ENCODE measurements at places on chromosomes 1 and 21. TPM values are rescaled to one million over a fixed set of nuclear protein-coding genes. Genes with fewer than 3 reads are reported as not detected.

DNA sequence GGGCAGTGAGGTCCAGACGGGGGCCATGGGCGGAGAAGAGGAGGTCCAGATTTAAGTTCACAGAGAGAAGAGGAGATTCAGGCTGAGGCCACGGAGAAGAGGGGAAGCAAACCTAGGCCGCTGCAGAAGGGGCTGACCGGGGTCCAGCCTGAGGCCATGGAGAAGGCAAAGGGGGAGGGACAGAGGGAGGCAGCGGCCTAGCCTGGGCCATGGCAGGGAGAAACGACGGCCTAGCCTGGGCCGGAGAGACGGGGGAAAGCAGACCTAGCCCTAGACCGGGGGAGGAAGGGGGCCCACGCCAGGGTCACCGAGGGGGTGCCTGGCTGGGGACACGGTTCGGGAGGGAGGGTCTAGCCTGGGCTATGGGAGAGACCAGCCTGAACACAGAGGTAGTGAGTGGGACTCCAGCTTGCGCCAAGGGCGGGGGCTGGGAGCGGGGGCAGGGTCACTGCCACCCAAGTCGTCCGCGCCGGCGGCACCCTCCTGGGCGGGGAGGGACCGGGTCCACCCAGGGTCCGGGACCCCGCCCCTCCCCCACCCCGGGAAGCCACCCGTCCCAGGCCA lies 459 bp downstream of the CAPZB start:
- no peak for DNase-seq

DNA sequence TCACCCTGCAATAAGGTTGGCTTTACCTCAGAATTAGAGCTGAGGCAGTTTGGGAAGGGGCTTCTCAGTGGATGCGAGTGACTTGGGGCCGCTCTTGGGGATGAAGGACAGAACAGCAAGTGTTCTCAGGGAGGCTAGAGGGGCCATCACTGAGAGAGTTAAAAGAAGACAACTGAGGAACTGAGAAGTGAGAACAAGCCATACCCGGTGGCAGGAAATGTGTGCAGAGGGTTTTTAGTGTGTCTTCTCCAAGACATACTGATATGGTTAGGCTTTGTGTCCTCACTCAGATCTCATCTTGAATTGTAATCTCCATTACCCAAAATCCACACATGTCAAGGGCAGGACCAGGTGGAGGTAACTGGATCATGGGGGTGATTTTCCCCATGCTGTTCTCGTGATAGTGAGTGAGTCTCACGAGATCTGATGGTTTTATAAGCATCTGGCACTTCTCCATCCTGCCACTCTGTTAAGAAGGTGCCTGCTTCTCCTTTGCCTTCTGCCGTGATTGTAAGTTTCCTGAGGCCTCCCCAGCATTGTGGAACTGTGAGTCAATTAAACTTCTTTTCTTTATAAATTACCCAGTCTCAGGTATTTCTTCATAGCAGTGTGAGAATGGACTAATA lies 75.8 kb downstream of the PCBP3 start:
- no peak for DNase-seq

DNA sequence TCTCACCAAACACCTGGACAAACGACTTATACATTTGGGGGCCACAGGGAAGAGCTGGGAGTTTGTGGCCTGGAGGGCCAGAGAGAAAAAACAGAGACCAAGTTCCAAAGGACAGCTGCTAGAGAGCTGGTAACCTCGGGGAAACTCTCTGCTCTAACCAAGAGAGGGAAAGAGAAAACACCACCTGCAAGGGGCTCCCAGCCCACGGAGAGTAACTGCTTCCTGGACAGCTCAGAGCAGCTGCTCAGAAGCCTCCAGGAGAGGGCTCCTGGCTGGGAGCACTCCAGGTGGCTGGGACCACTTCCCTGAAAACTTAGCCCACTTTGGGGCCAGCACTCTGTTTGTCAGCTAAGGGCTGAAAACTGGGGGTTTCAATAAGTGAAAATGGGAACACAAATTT lies 154.8 kb upstream of the GRIK3 start:
- no peak for DNase-seq

Gene PCSK9
- polyA plus RNA-seq: 2.4 TPM

Gene OR2L13
- not detected for polyA plus RNA-seq

- DNase-seq: no peak
Observed at GRCh38 chr1:20114021-20114648, 5.2 kb downstream of the PLA2G2D start.

GRCh38 chr1:30768830-30769718 lies 11.5 kb upstream of the LAPTM5 start:
- no peak for DNase-seq

Gene B3GALT5
- 1.7 TPM for polyA plus RNA-seq

GRCh38 chr1:226816576-226816975 lies 53.8 kb upstream of the PSEN2 start:
- no peak for DNase-seq

GRCh38 chr1:205205055-205205454 lies 6.4 kb downstream of the DSTYK start:
- no peak for DNase-seq

Gene TMPRSS3
- 1.3 TPM for polyA plus RNA-seq

GRCh38 chr1:57620605-57621004 lies 196.7 kb upstream of the DAB1 start:
- DNase-seq: peak; percentile 24

GRCh38 chr21:25670726-25671125 lies 31.7 kb downstream of the JAM2 start:
- no peak for DNase-seq

GRCh38 chr1:211933946-211934714 lies 101.2 kb downstream of the INTS7 start:
- no peak for DNase-seq

- no peak for DNase-seq
Observed at GRCh38 chr21:29875036-29875716, 64.6 kb downstream of the GRIK1 start.

GRCh38 chr1:244861683-244862082 lies 2.7 kb downstream of the HNRNPU start:
- no peak for DNase-seq
